ENCODE measurements at places on chromosomes 6 and 20.

DNA sequence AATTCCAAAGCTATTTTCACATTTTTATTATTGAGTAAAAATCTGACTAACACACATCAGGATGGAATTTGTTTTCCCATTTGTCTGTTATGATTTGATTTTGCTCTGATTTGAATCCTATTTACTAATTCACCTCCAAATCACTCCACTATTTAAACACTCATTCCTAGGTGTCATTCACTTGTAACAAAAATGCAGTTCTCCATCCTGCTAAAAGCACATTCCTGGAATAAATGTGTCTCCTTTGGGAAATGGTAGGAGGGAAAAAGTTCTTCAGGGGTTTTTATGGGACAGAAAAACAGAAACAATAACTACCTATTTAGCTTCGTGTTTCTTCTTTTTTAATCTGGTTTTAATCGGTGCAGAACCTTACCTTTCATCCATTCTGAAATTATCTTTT is 494.1 kb upstream of the CITED2 start:
- DNase-seq = no peak

DNA sequence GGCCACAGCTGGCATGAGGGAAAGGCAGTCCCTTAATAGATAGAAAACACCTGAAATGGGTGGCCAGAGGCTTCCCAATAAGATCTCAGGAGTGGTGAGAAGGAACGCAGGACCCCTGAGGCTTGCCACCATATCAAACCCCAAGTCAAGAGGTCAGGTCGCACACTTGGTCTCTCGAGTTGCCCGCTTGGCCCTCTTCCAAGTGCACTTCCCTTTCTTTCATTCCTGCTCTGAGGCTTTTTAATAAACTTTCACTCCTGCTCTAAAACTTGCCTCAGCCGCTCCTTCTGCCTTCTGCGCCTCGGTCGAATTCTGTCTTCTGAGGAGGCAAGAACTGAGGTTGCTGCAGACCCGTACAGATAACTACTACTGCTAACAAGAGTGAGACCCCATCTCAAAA is 64.2 kb downstream of the SLC2A10 start:
- DNase-seq = no peak

- DNase-seq = no peak
Observed at GRCh38 chr6:69913361-69913760, 47.0 kb downstream of the COL19A1 start.

- DNase-seq = no peak
Observed at GRCh38 chr20:41403604-41404003, 37.0 kb upstream of the EMILIN3 start.

DNA sequence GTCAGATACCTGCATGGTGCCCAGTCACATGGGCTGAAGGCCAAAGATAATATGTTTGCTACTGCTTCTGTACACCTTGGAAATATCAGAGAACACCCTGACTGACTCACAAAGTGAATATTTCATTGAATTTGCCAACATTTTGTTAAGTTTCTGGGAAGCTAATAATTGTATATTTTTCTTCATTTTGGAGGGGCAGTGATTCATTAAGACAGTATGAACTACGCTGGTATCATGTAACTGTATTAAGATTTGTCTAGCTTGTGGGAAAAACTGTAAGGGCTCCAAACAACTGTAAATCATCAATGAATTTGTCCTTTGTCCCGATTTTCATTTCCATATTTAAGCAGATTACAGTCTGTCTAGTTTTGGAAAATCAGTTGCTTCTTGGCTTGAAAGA is 102.3 kb upstream of the CCN2 start:
- no peak for DNase-seq

DNA sequence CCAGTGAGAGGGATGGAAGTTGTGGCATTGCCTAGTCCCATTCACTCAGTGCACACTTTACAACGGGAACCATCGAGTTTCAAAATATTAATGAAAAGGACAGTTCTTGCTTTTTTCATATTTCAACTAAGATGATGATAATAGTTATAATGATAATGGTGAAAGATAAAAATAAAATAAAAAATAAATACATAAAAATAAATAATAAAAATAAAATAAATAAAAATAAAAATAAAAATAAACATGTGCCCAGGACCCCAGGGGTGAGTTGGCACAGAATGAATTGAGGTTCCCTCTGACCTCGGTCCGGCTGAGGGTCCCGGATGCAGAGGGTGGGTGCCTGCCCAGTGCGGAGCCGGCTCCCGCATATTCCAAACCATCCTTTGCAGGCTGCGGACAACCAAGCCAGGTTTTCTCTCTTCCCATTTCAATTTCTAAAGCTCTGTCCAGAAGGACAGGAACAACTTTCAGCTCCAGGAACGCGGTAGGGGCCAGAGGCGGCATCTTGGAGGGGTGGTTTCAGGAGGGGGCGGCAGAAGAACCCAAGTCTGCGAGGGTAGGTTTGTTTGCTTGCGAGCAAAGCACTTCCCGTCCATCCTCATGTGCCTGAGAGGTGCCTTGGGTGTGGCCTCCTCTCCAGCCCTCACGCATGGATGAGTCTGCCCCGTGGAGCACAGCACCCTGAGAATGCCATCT is 236.8 kb downstream of the DLL1 start:
- no peak for DNase-seq

DNA sequence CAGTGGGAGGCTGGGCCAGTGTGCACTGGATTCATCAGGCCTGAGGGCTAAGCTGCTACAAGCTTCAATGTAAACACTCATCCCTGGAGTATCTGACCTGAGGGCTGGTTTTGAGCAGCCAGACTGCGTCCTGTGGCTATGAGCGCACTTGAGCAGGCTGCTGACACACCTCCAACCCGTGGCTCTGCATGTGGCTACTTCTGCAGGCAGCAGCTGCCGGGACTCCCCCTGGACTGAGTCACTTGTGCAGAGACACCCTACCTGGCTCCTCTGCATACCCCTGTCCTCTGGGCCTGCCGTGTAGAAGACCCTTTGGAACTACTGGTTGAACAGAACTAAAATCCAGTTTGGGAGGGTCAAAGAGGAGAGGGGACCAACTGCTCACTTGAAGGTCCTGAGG is 172.0 kb downstream of the SCP2D1 start:
- no peak for DNase-seq

DNA sequence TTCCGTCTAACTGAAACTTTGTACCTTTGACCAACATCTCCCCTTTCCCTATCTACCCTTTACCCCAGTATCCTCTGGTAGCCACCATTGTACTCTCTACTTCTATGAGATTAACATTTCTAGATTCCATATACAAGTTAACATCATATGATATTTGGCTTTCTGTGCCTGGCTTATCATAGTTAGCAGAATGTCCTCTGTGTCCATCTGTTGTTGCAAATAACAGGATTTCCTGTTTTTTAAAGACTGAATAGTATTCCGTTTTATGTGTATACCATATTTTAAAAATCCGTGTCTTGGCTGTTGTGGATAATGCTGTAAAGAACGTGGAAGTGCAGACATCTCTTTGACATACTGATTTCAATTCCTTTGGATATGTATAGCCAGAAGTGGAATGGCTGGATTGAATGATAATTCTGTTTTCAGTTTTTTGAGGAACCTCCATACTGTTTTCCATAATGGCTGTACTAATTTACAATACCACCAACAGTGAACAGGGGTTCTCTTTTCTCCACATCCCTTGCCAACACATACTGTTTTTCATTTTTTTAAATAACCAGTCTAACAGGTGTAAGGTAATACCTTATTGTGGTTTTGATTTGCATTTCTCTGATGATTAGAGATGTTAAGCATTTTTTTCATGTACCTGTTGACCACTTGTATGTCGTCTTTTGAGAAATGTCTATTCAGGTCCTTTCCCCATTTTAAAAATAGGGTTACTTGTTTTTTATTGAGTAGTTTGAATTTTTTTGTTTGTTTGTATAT is 53.8 kb downstream of the CDC5L start:
- DNase-seq = no peak

DNA sequence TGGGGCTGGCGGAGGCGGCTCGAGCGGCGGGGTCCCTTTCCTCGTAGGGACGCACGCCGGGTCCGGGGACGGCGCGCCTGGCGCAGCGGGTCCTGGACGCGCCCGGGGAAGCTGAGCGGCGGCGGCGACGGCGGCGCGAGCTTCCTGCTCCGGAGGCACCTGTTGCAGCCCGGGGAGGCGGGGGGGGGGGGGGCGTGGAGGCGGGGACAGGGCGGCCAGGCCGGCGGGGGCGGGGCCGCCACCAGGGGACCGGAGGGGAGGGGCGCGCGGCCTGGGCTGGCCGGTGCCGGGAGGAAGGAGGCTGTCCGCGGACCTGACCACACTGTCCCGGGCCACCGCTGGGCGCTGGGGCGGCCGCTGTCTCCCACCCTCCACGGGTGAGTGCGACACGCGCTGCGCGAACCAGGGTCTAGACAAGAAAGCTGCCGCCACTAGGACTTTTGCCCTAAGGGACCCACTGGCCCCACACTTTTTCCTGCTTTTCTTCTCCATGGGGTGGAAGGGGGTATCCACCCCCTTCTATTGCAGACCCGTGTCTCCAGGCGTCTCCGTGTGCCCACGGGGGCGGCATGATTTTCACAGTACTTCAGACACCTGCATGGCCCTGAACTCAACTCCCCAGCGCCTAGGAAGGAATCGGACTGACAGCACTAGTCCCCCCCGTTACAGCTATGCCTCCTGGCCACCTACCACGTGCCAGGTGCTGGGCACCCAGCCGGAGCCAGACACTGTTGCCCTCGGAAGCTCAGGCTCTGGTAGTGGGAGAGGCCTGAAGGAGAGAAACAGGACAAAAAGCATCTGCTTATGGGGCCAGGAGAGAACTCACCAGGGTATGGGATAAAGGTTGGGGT is at the start of gene NFATC2:
TSS of gene NFATC2 (minus strand) at position 149 of the 851 bp plus-strand sequence. CDS start 220 bp downstream, outside the sequence.
- DNase-seq = peak; percentile 40

DNA sequence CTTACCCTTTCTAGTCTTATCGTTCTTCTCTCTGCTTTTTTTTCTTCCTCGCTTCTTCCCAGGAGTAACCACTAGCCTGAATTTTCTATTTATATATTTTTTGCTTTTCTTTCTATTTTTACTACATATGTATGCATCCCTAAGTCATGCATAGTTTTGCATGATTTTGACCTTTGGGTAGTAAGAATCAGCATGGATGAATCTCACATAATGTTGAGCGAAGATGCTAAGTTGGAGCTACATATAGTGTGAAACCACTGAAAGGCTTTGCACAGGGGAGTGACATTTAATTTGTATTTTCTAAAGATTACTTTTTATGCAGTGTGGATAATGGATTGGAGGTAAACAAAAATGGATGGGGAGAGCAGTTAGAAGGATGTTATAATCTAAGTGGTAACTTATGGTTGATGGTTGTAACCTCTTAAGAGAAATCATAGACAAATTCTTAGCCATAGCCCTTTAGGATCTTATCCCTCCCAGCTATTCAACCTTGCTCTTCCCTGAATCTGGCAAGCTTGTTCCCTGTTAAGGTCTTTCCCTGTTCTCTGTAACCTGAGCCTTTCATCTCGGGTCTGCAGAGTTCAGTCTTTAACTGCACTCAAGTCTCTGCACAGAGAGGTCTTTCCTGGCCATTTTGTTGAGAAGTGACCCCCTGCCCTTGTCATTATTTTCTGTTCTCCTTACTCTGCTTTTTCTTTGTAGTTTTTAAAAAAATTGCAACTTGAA is 18.0 kb downstream of the PEX7 start:
- DNase-seq = no peak

DNA sequence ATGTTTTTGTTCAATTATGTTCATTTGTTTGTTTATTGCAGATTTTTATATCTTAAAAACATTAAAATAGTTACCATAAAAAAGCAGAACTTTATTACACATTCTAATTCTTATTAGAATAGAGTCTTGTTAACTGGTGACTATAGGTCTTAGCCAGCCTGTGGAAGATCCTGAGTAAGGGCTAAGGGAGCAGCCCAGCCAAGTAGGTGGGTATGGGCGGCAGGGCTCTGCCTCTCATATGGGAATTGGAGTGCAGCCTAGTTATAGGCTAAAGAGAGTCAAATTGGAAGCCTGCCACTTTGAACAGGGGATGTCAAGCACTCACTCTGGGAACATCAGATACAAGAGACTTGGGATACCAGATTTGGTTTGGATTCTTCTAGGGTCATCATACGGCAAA is 10.5 kb upstream of the HSF2 start:
- no peak for DNase-seq

DNA sequence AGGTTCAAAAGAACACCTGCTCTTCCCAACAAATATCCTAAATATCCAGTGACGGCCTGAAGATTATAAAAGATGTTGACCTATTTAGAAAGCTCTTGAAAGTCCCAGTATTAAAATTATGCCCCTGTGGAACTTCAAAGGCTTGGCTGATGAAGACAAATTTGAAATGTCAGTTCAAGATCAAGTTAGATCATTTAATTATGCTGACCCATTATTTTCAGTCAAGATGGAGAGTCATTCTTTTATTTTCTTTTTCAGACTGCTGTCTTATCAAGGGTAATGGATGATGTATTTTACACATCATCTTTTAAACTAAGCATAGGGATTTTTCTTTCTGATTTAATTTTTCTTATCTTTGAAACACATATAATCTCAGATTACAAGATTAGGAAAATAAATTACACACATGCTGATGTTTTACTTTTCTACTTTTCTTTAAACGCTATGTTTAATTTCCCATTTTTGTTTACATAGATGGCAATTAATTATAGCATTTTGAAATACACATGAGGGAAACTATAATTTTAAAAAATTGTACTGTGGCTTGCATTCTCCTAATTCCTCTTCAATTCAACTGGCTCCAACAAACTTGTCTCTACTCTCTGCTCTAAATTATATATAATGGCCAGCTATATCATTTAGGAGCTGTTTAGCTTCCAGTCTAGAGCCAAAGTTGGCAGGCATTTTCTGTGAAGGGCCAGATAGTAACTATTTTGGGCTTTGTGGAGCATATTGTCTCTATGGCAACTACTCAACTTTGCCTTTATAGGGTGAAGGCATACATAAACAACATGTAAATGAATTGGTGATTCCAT is 123.7 kb downstream of the RCAN2 start:
- no peak for DNase-seq

- no peak for DNase-seq
Observed at GRCh38 chr20:45014671-45015415, 48.5 kb downstream of the STK4 start.

DNA sequence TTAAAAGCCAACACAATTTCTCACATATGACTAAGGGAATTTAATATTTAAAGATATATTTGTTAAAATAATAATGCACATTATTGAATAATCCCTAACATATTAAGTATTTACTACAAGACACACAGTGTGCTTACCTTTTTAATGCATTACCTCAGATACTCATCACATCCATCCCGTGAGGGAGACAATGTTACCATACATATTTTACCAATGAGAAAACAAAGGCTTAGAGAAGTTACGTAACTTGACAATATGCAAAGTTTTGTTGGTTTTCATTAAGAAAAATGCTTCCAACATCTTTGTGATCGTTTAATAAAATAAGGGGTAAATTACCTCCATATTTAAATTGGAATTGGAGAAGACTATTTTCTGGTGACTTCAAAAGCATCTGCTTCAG is 4.3 kb downstream of the IFNGR1 start:
- no peak for DNase-seq

DNA sequence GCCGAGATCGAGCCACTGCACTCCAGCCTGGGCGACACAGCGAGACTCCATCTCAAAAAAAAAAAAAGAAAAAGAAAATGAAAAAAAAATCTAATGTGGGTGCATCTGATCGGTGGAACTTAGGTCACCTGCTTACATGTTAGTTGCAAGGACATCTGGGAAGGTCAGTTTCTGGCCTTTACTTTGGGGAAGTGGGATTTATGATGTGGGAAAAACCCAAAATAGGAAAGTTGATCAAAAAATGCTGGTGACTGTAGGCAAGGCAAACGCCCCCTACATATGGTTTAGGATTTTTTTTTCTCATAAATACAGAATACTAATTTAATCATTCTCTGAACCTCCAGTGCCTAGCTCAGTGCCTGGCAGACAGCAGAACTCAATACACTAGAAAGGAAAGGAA is 69.2 kb upstream of the PIM1 start:
- DNase-seq = no peak
